Naive thymus-derived CD8-positive, alpha-beta T cell (primary cell): ENCODE measurements at places on chromosomes 12 and 14. TPM values are rescaled to one million over a fixed set of nuclear protein-coding genes. Genes with fewer than 3 reads are reported as not detected.

GRCh38 chr14:72333357-72333756 lies 401.1 kb downstream of the RGS6 start:
- DNase-seq = no peak
- H3K27me3 ChIP-seq = peaks cover 8% of the 10 kb centered on the region
- no peak overlapping the region for H3K27ac ChIP-seq
- no peaks in the 10 kb centered on the region for H3K4me1 ChIP-seq
- no peaks in the 10 kb centered on the region for H3K36me3 ChIP-seq

DNA sequence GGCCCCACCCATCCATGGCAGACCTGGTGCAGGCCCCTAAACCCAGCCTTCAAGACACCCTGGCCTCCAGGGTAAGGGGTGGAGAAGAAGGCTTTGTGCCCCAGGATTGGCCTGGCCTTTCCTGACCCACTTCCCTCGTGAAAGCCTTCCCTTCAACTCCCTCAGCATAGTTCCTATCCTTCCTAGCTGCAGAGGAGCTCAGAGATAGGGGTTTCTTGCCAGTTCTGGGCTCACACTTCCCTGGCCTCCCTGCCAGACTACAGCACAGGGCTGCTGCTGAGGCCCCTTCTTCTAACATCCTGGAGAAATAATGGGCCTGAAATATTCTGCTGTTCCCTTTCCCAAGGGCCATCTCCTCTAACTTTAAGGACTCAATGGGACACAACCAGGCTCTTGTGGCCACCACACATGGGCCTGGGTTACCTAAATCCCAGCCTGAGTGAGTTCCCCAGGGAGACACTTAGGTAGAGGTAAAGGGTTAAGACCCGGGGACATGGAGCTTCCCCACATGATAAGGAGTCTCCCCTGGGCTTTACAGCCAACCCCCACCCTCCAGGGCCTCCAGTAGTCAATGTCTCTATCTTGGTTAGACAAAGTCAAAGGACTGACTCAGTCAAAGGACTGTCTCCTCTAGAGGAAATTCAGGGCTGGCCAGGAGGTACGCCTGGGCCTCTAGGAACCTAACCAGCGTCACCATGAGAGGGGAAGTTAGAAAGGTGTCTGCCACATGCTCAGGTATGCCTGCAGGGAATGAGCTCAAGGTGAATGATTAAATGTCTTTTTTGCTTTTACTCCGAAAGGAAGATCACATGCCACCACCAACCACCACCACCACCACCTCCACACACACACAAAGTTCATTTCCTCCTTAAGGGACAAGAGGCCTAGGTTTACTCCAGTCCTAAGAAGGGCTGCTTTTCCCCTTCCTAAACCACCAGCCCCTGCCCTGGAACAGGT lies 7.1 kb downstream of the ZFP36L1 start:
- H3K27ac ChIP-seq = peak overlapping the region; percentile 91
- peak; percentile 61 for DNase-seq
- H3K27me3 ChIP-seq = no peaks in the 10 kb centered on the region
- H3K4me3 ChIP-seq = peak overlapping the region; percentile 95

The EFS gene
- not detected for total RNA-seq

GRCh38 chr14:104891664-104892530 lies 26.8 kb downstream of the CEP170B start:
- no peaks in the 10 kb centered on the region for H3K27me3 ChIP-seq
- no peaks in the 10 kb centered on the region for H3K36me3 ChIP-seq
- DNase-seq = no peak
- no peak overlapping the region for H3K27ac ChIP-seq

GRCh38 chr12:89568484-89568883 lies 42.6 kb upstream of the POC1B start:
- no peak overlapping the region for H3K27ac ChIP-seq
- no peaks in the 10 kb centered on the region for H3K4me1 ChIP-seq
- no peak overlapping the region for H3K4me3 ChIP-seq
- no peak for DNase-seq
- peaks cover 8% of the 10 kb centered on the region for H3K36me3 ChIP-seq

GRCh38 chr14:61003571-61003970 lies 22.5 kb downstream of the SLC38A6 start:
- H3K4me1 ChIP-seq = no peaks in the 10 kb centered on the region
- DNase-seq = no peak
- H3K4me3 ChIP-seq = no peak overlapping the region
- H3K36me3 ChIP-seq = peaks cover 21% of the 10 kb centered on the region
- no peaks in the 10 kb centered on the region for H3K27me3 ChIP-seq
- H3K27ac ChIP-seq = no peak overlapping the region

- peak overlapping the region; percentile 86 for H3K4me3 ChIP-seq
- peak overlapping the region; percentile 99 for H3K27ac ChIP-seq
- no peaks in the 10 kb centered on the region for H3K27me3 ChIP-seq
These were observed 225.5 kb downstream of the EPS8 start for GRCh38 chr12:15563663-15564062.

The KRT75 gene
- not detected for total RNA-seq

GRCh38 chr14:99896361-99896760 lies 103.1 kb downstream of the EML1 start:
- no peak for DNase-seq
- no peaks in the 10 kb centered on the region for H3K4me1 ChIP-seq
- H3K27ac ChIP-seq = no peak overlapping the region

GRCh38 chr14:70317969-70318634 lies 41.4 kb downstream of the COX16 start:
- peaks cover 13% of the 10 kb centered on the region for H3K27me3 ChIP-seq
- no peaks in the 10 kb centered on the region for H3K4me1 ChIP-seq
- DNase-seq = no peak
- no peak overlapping the region for H3K27ac ChIP-seq

The SLC4A8 gene
- 0.41 TPM for total RNA-seq

GRCh38 chr12:25557830-25558436 lies 4.8 kb upstream of the LMNTD1 start:
- H3K27me3 ChIP-seq = no peaks in the 10 kb centered on the region
- no peaks in the 10 kb centered on the region for H3K4me1 ChIP-seq
- H3K36me3 ChIP-seq = peaks cover 2% of the 10 kb centered on the region
- no peak overlapping the region for H3K4me3 ChIP-seq
- DNase-seq = no peak
- no peak overlapping the region for H3K27ac ChIP-seq

GRCh38 chr14:30125322-30125979 lies 197.8 kb upstream of the PRKD1 start:
- H3K27me3 ChIP-seq = no peaks in the 10 kb centered on the region
- H3K4me1 ChIP-seq = no peaks in the 10 kb centered on the region
- no peak overlapping the region for H3K27ac ChIP-seq
- H3K36me3 ChIP-seq = no peaks in the 10 kb centered on the region

The PLEKHH1 gene
- total RNA-seq = 1.4 TPM

The PLEKHG3 gene
- 1.4 TPM for total RNA-seq

GRCh38 chr12:18696971-18697602 lies 40.7 kb downstream of the PLCZ1 start:
- H3K4me1 ChIP-seq = no peaks in the 10 kb centered on the region
- H3K4me3 ChIP-seq = no peak overlapping the region
- no peak overlapping the region for H3K27ac ChIP-seq
- H3K27me3 ChIP-seq = no peaks in the 10 kb centered on the region

DNA sequence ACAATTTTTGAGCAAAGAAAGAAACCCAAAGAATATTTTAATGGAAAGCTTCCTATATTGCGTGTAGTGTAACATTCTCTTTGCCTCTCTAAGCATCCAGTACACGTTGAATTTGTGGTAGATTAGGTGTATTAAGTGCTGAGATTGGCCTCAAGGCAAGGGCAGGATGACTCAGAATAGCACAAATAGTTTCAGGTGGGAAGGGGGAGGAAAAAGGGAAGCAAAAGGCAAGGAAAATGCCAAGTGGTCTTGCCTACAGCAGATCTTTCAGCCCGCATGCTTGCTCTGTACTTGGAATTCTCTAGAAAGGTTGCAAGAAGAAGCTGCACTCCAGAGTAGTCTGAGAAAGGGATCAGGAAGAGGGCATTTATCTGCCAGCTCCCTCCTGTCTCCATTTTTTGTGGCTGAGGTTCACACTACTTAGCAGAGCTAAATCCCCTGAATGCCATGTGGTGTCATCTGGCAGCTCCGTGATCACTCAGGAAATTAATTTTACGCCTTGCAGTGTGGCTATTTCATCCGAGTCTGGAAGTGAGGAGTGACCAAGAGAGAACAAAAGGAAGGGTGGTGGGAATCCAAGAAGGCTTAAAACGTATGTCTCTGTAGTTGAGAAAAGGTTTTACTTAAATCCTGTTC lies 28.5 kb downstream of the CDKN1B start:
- DNase-seq = no peak
- H3K4me1 ChIP-seq = peaks cover 7% of the 10 kb centered on the region
- H3K27me3 ChIP-seq = no peaks in the 10 kb centered on the region
- no peak overlapping the region for H3K4me3 ChIP-seq

DNA sequence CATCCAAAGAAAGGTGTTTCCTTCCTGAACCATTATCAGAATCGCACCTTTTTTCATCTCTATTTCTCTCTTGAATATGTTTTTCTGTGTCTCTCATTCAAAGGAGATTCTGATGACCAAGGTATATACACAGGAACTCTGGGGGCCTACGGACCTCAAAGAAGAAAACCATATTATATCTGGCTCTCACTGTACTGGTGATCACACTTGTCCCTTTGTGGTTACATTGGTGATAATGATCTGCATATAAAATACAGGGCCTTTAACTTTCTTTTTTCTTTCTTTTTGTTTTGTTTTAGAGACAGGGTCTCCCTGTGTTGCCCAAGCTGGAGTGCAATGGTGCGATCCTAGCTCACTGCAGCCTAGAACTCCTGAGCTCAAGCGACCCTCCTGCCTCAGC lies 185.2 kb upstream of the AMIGO2 start:
- peaks cover 9% of the 10 kb centered on the region for H3K36me3 ChIP-seq

DNA sequence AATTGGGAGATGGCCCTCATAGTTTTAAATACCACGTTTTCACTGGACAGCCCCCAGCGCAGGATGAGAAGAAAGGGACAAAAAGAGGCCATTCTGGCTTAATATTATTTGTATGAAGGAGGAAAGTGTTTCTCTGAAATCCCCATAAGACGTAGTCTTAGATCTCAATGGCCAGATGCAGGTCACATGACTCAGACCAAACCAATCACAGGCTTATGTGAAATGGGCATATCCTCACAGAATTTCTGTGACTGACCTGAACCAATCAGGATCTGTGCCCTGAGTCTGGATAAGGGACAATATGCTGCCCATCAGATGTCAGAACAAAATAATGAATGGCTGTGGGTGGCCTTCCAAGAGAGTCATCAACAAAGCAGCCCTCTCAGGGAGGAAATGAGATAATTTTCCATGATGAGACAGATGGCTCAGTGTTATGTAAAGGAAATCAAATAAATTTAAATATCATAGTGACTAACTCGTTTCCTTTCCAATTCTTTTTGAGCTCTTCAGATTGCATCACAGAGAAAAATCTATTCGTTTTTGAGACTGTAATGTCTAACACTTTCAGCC lies 1009.5 kb upstream of the TMEM132C start:
- peaks cover 3% of the 10 kb centered on the region for H3K27me3 ChIP-seq
- no peaks in the 10 kb centered on the region for H3K4me1 ChIP-seq
- no peak for DNase-seq
- H3K36me3 ChIP-seq = no peaks in the 10 kb centered on the region
- no peak overlapping the region for H3K27ac ChIP-seq

The TAC3 gene
- total RNA-seq = not detected

The SRP54 gene
- 55.0 TPM for total RNA-seq

GRCh38 chr12:69644511-69644910 lies 33.8 kb upstream of the LRRC10 start:
- H3K36me3 ChIP-seq = no peaks in the 10 kb centered on the region
- DNase-seq = no peak
- no peak overlapping the region for H3K27ac ChIP-seq

DNA sequence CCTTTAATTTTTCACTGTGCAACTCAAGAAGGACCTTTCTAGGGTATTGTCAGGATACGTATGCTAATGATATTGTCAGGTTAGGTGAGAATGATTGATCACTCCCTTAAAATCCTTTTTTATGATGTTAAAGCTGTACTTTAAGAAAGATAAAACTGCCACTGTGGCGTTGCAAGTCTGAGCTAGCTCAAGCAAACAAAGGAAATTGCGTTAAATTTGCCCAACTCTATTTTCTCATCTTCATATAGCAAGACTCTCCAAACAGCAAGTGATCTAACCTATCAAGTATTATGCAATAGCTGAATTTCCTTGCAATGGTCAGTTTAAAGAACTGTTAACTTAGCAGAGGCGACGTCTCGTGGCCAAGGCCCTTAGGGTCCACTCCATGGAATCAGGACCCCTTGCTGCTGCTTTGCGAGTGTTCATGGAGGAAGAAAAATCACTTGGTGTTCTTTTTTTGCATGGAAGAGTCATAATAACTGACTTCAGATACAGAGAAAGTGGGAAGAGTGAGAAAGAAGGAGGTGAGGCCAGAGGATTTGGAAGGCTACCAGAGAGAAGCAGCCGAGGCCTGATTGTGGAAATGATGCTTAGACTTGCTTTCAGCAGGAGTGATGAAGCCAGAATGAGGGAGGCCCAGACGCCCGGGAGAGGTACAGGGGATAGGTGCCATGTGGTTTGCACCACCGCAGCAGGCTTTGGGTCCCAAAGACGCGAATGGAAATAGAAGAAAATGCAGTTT lies 2.5 kb downstream of the TRAF3 start:
- H3K4me1 ChIP-seq = peaks cover 69% of the 10 kb centered on the region
- H3K4me3 ChIP-seq = peak overlapping the region; percentile 91
- H3K36me3 ChIP-seq = peaks cover 11% of the 10 kb centered on the region
- H3K27ac ChIP-seq = peak overlapping the region; percentile 10
- H3K27me3 ChIP-seq = peaks cover 1% of the 10 kb centered on the region

GRCh38 chr12:123987022-123987421 lies 14.0 kb downstream of the ZNF664 start:
- peaks cover 55% of the 10 kb centered on the region for H3K4me1 ChIP-seq
- H3K27me3 ChIP-seq = no peaks in the 10 kb centered on the region
- H3K27ac ChIP-seq = no peak overlapping the region
- H3K36me3 ChIP-seq = peaks cover 8% of the 10 kb centered on the region
- no peak overlapping the region for H3K4me3 ChIP-seq

- DNase-seq = no peak
- H3K4me1 ChIP-seq = no peaks in the 10 kb centered on the region
- no peaks in the 10 kb centered on the region for H3K36me3 ChIP-seq
- H3K27ac ChIP-seq = no peak overlapping the region
- no peaks in the 10 kb centered on the region for H3K27me3 ChIP-seq
These were observed 295.0 kb upstream of the MGAT4C start for GRCh38 chr12:86551146-86551571.

The ERO1A gene
- total RNA-seq = 74.5 TPM

- H3K4me1 ChIP-seq = peaks cover 39% of the 10 kb centered on the region
- no peaks in the 10 kb centered on the region for H3K36me3 ChIP-seq
- no peaks in the 10 kb centered on the region for H3K27me3 ChIP-seq
These were observed 53.3 kb upstream of the CERS5 start for GRCh38 chr12:50220363-50220995.

The CDKL1 gene
- 3.9 TPM for total RNA-seq

The MYF6 gene
- total RNA-seq = not detected

The OLR1 gene
- total RNA-seq = not detected

The GUCY2C gene
- total RNA-seq = not detected

GRCh38 chr14:100261621-100262020 lies 22.7 kb downstream of the YY1 start:
- DNase-seq = no peak
- H3K36me3 ChIP-seq = no peaks in the 10 kb centered on the region
- peak overlapping the region; percentile 50 for H3K4me3 ChIP-seq
- no peaks in the 10 kb centered on the region for H3K27me3 ChIP-seq
- peak overlapping the region; percentile 91 for H3K27ac ChIP-seq
- peaks cover 84% of the 10 kb centered on the region for H3K4me1 ChIP-seq

- no peak for DNase-seq
- no peaks in the 10 kb centered on the region for H3K27me3 ChIP-seq
- no peak overlapping the region for H3K4me3 ChIP-seq
- H3K36me3 ChIP-seq = peaks cover 3% of the 10 kb centered on the region
These were observed 39.5 kb upstream of the RIN3 start for GRCh38 chr14:92473969-92474535.

- no peaks in the 10 kb centered on the region for H3K27me3 ChIP-seq
- no peaks in the 10 kb centered on the region for H3K4me1 ChIP-seq
- no peak for DNase-seq
- H3K4me3 ChIP-seq = no peak overlapping the region
- H3K27ac ChIP-seq = no peak overlapping the region
- no peaks in the 10 kb centered on the region for H3K36me3 ChIP-seq
These were observed 322.2 kb downstream of the TMEM121 start for GRCh38 chr14:105848570-105848969.

The FICD gene
- 5.6 TPM for total RNA-seq
